ENCODE measurements at places on chromosomes 6 and 20. TPM values are rescaled to one million over a fixed set of nuclear protein-coding genes. Genes with fewer than 3 reads are reported as not detected.

- DNase-seq = no peak
Measured at GRCh38 chr6:31307669-31308049, 35.8 kb upstream of the HLA-C start.

- DNase-seq = no peak
Measured at GRCh38 chr6:20095436-20095835, 116.8 kb downstream of the MBOAT1 start.

Gene ZNF512B
- polyA plus RNA-seq = 23.3 TPM

Gene PLN
- 6.4 TPM for polyA plus RNA-seq

Gene CCR6
- polyA plus RNA-seq = not detected

- no peak for DNase-seq
Measured at GRCh38 chr20:48754292-48754691, 73.5 kb downstream of the PREX1 start.

Gene ESF1
- 32.3 TPM for polyA plus RNA-seq

DNA sequence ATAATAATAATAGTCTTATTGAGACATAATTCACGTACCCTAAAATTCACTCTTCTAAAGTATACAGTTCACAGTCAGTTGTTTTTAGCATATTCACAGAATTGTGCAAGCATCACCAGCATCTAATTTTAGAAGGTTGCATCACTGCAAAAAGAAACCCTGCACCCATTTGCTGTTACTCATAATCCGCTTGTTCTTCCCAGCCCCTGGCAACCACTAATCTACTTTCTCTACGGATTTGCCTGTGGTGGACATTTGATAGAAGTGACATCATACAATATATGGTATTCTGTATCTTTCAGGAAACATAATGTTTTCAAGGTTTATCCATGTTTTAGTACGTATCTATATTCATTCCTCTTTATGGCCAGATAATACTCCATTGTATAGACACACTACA, 41.5 kb upstream of the FAM184A start:
- no peak for DNase-seq
